ENCODE measurements at places on chromosomes 16 and 17. TPM values are rescaled to one million over a fixed set of nuclear protein-coding genes. Genes with fewer than 3 reads are reported as not detected.

Gene COQ9
- 76.5 TPM for polyA plus RNA-seq

DNA sequence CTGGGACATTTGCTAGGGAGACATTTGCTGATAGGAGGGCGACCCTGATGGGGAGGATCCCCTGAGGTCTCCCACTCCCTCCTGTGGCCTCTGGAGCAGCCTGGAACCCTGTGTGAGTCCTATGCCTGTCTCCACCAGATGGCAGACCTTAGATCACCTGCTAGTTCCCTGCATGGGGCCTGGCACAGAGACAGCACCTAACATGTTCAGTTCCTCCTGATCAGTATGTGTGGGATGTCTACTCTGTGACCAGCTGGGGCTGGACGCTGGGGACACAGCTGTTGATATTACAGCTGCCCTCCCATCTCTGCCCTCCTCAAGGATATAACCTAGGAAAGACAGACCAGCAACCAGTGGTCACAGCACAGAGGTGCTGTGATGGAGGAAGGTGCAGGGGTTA, 1.1 kb upstream of the ADCY7 start:
- no peak for DNase-seq

DNA sequence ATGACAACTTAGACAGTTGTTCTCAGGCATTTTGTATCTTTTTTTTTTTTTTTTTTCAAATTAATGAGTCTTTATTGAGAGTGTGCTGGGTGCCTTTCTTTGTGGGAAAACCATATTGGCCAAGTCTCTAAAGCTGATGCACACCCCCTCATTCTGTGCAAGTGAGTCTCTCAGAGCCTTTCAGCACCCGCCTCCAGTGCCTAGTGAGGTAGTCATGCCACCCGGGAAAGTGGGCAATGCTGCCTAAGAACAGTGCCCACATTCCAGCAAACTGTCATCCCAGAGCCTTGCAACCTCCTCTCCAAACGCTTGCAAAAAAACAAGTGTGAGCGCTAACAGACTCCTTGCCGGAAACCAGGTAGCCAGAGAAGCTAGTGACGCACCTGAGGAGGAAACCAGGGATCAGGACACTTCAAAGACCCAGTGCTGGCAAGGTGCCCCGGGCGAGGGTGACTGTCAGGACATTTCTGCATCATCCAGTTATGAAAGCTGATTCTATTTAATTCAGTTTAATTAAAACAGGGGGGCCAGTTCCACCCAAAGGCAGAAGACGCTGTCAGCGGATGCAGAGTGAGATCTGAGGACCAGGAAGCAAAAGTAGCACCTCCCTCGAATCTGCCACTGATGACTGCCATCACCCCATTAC, 34.9 kb downstream of the SMARCE1 start:
- DNase-seq: no peak

DNA sequence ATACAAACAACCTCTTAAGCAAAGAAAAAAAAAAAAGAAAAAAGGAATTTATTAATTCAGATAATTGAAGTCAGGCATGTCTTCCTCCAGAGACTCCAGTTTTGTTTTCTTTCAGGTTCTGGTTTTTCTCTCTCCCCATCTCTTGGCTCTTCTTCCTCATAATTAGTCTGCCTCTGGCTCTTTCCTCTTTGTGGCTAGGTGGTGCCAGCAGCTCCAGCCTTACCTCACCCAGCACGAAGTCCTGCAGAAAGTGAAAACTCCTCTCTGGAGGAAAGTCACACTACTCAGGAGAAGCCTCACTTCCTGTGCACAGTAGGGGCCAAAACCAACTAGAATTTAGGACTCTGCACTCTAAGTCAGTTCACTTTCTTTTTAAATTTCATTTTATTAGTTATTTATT, 10.3 kb upstream of the NFAT5 start:
- no peak for DNase-seq

GRCh38 chr17:4969047-4969550, 1.5 kb upstream of the SPAG7 start:
- DNase-seq: no peak
